Fibroblast of skin of left quadriceps (primary cell): ENCODE measurements at places on chromosomes 3 and 15.

DNA sequence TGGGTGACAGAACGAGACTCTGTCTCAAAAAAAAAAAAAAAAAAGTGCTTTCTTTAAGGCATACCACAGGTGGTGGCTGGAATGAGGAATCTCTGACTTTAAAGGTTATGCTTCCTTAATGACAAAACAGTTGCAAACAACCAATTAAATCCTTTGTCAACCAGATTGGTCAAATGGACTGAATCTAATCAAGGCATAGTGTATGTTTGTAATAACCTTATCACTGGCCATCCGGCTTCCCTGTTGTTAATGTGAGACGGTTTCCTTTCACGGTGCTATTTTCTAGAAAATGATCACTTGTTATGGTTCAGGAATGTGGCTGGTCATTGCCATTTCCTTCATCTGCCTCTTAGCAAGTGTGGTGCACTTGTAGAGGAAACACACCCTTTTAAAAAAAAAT is 75.9 kb downstream of the FLNB start:
- DNase-seq = no peak

GRCh38 chr15:33132233-33132580 is 62.3 kb downstream of the FMN1 start:
- DNase-seq = no peak

GRCh38 chr3:61966200-61966599 is 404.8 kb downstream of the PTPRG start:
- DNase-seq = no peak

DNA sequence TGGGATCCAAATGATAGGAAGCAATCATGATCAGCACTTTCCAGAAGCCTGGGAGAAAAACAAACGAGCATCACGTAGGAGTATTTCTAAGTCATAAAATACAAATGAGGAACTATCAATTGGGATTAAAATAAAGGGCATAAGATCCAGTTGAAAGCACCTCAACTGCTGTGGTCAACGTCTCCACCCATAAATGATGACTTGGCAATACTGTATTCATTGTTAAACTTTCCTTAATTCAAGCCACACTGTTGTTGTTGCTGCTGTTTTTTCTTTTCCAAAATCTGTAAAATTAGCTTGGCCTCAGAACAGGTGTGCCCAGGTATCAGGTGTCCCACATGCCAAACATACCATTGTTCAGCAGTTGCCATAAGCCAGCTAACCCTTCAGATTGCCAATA is 395.8 kb downstream of the NTRK3 start:
- no peak for DNase-seq

- no peak for DNase-seq
Observed at GRCh38 chr15:35507932-35508638, 37.9 kb downstream of the DPH6 start.

DNA sequence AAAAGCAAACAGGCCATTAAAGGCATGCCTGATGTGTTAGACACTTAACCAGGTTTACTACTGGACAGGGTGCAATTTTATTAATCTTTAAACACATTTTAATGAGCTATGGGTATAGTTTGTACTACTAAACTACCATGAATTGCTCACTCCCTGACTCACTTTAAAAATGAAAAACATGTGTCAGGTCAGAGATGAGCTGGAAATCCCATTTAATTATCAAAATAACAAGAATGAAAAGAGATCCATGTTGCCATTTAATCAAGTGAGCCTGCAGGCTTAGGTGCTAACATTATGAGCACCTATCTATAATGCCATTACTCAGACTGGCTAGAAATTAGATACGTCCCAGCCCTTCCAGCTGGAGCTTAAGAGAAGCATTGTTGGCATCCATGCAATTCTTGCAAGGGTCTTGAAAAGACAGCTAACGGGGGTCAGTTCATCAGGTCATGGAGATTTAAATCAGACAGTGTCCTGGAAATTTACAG is 224.4 kb downstream of the THRB start:
- peak; percentile 39 for DNase-seq

DNA sequence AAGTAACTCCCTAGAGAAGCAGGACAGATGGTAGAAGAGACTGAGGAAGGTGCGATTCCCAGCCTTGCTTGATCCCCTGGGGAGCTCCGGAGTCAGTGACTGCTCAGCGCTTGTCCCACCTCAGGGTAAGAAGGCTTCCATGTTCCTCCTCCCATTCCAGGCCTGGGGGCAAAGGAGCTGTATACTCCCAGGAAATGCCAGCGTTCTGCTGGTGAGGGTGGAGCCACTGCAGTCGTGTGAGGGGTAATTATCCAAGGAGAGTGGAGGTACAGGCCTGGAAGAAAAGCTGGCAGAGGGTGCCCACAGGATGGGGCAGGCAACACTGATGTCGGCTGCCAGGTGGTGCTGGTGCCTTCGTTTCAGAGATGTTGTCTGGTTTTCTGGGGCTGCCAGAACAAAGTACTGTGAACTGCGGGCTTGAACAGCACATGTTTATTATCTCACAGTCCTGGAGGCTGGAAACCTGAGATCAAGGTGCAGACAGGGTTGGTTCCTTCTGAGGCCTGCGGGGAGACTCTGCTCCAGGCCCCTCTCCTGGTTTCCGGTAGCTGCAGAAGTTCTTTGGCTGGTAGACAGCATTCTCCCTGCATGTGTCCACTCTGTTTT is 12.1 kb upstream of the APBA2 start:
- DNase-seq = no peak

DNA sequence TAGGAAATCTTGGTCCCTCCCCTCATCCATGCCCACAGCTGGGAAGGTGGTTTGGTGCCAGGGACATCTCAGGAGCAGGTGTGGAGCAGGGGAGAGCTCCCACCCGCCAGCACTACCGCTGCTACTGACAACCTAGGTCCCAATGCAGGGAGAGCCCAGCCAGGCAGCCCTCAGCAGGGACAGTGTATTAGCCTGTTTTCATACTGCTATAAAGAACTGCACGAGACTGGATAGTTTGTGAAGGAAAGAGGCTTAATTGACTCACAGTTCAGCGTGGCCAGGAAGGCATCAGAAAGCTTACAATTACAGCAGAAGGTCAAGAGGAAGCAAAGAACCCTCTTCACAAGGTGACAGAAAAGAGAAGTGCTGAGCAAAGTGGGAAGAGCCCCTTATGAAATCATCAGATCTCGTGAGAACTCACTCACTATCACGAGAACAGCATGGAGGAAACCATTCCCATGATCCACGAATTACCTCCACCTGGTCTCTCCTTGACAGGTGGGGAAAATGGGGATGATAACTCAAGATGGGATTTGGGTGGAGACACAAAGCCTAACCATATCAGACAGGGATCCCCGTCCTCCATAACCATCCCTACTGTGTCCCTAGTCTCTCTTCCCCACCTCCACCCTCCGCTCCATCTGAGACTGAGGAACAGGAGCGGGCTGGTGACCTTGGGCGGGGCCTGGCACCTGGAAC is 218.6 kb downstream of the TBC1D2B start:
- no peak for DNase-seq

DNA sequence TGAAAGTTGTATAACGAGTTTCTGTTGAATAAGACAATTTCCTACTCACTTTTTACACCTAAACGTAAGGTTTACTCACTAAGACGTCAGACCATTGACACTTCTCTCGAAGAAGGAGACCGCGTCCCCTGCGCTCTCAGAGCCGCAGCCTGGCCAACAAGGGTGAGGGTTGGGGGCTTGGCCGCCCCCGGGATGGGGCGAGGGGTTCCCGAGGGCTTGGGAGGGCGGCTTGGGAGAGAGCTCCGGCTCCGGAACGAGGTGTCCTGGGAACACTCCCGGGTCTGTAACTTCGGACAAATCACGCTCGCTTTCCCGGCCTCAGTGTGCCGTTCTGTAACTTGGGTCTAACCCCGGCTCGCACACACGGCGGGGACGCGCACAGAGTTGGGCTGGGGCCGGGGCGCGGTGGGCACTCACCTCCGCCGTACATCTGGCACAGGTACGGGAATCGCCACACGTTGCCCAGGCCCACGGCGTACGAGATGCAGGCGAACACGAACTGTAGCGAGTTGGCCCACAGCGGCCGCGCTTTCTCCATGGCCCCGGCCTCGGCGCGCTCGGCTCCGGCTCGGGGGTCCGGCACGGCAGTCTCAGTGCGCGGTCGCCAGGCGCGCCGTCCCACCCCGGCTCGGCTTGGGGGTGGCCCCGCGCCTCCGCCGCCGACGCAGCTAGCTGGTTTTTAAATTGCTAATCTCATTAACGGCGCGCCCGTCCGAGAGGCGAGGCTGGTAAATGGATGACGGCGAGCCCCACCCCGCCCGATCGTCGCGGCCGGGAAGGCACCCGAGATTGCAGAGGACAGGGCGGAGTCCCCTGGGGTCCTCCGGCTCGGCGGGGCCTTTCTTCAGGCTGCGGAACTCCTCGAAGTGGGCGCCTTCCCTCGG is at the start of gene SLC6A20:
TSS of gene SLC6A20 (minus strand) at position 655 of the 884 bp plus-strand sequence. CDS start at position 538, 117 bp downstream.
- DNase-seq = no peak

DNA sequence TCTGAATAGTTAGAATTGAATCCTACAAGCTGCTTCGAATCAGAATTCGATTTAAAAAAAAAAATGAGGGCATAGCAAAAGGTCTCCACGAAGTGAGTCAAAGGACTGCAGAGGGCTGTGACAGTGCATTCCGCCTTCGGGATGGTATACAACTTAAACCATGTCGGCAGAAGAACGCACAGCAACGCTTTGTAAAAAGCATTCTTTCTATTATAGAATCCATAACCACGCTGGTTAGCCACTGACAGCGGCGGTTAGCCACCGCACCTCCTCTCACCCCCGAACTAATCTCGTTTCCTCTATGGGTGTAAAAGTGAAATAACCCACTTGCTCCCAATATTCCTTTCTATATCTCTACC is 664 bp upstream of the PIK3CA start:
- DNase-seq = no peak

DNA sequence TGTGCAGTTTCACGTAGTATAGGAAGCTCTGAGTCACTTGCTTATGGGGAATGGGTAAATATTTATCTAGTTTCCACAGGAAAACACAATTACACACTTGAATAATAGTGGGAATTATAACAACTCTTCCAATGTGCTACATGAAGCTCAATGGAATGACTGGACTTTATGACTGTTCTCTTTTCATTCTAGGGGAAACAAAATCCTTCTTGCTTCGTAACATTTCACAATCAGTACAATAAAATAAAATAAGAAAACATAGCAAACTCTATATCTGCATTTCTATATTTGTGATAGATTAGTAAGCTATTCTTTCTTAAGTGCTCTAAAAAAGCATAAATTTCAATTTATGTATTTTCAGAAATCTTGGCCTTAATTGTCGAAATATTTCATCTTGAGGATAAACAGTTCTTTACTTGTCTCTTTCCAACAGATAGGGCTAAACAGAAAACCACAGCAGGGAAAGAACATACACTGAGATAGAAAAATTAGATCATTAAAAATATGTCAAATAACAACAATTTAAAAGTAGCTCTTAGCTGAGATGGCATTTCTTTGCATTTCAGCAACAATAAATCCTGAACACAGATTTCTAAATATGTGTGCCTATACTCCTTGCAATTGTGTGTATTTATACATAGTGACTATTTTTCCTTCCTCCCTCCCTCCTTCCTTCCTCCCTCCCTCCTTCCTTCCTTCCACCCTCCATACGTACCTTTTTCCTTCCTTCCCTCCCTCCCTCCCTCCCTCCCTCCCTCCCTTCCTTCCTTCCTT is 395.5 kb upstream of the KCNMB2 start:
- DNase-seq = no peak

GRCh38 chr3:9500108-9501050 is 53.2 kb downstream of the LHFPL4 start:
- peak; percentile 12 for DNase-seq

GRCh38 chr15:98241032-98241554 is 280.6 kb downstream of the ARRDC4 start:
- DNase-seq = no peak

DNA sequence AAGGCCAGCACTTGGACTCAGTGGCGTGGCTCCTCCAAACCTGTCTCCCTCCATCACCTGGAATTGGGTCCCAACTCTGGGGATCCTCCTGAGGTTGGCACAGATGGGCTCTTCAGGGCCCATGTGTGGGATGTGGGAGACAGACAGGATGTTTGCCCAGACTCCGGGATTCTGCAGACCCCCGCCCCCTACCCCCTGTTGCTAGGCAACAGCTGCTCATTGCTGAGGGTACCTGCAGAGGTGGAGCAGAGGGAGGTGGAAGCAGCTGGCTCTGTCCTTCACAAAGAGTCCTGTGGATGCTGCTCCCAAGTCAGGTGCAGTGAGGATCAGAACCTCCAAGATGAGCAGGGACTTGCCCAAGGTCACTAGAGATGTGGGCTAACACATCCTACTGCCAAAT is 40.0 kb upstream of the SLC6A1 start:
- DNase-seq = no peak

GRCh38 chr3:194107107-194107506 is 28.8 kb upstream of the HES1 start:
- no peak for DNase-seq

GRCh38 chr15:84889991-84890669 is 5.7 kb downstream of the SLC28A1 start:
- DNase-seq = no peak

DNA sequence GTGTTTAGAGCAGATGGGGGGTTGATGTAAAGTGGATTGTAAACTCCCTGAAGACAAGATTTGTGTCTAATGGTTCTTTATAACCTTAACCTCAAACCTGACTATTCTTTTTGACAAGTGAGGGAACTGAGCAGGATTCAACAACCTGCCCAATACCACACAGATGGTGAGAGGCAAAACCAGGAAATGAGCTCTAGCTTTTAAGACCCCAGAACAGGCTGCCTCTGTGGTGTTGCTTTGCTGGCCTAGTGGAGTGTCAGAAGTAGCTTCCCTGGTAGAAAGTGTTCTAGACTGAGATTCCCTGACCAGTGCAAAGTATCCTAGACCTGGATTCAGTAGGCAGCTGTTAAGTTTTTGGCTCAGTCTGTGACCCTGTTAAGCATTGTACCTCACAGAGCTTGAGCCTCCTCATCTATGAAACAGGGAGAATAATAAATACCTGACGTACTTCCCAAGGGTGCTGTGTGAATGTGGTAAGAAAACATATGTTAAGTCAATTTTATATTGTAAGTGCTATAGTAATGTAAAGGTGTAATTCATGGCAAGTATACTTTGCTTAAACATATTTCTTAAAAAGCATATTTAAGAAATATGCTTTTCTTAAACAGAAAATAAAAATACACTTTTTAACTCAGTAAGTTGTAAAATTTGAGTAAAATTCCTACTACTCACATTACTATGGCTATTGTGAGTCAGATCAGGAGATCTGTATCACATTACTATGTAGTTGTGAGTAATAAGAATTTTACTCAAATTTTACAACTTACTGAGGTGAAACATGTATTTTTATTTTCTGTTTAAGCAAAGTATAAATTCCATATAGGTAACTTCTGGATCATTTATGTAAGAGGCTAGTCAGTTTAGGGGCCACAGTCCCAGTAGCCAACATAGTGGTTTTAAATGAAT is 8.8 kb downstream of the GPR87 start:
- DNase-seq = no peak

DNA sequence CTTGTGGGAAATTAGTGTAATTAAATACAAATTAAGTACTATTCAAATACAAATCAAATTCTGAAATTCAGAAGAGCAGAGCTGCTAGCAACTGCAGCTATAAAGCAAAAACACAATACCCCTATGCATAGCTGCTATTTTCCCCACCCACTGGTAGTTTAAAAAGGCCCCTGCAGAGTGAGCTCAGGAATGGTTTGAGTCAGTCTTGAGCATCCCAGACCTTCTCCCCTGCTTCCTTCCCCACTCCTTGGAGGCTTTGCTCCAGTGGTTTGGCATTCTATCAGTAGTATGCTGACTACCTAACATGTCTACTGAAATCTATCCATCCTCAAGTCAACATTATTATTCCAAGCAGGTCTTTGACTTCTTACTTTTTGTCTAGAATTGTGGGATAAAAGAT is 53.0 kb downstream of the EFHB start:
- no peak for DNase-seq
